HFFc6 (cell line): ENCODE measurements at places on chromosomes 7 and 10. TPM values are rescaled to one million over a fixed set of nuclear protein-coding genes. Genes with fewer than 3 reads are reported as not detected.

The VAX1 gene
- total RNA-seq: not detected in 3 replicates

The CUBN gene
- 0.59 to 1.5 TPM (median 0.69 TPM) in 3 replicates for total RNA-seq

The UPK3B gene
- total RNA-seq: not detected in 2 replicates

GRCh38 chr7:151053096-151053495 is 4.6 kb downstream of the CDK5 start:
- H3K4me3 ChIP-seq: no peak overlapping the region
- no peak for DNase-seq
- no peaks in the 10 kb centered on the region for H3K27me3 ChIP-seq
- H3K36me3 ChIP-seq: no peaks in the 10 kb centered on the region; the same call in 1 of the 2 replicates
- H3K4me1 ChIP-seq: peaks cover 17% of the 10 kb centered on the region
- no peak overlapping the region for H3K27ac ChIP-seq

DNA sequence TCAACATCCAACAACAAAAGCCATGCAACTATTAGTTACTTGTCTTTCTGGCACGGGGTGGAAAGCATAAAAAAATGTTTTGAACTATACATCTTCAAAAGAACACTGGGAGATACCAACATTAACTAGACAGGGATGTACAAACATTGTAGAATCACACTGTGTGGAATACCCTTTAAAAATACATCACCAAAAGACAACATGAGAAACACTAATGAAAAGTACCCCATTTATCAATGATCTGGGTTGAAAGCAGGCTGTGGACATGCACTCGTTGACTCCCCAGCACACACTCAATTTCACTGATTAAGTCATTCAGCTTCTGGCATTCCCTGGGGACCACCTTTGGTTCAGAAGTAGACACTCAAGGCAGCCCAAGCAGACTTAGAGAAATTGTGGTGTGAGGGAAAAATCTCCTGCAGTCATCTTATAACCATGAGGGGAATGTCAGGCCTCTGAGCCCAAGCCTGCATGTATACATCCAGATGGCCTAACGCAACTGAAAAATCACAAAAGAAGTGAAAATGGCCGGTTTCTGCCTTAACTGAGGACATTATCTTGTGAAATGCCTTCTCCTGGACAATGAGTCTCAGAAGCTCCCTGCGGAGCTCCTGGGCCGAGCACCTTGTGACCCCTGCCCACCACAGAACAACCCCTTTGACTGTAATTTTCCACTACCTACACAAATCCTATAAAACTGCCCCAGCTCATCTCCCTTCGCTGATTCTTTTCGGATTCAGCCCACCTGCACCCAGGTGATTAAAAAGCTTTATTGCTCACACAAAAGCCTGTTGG is 53.0 kb downstream of the CACUL1 start:
- H3K4me3 ChIP-seq: no peak overlapping the region
- peaks cover 13% of the 10 kb centered on the region for H3K36me3 ChIP-seq
- peaks cover 11% of the 10 kb centered on the region for H3K4me1 ChIP-seq
- no peak overlapping the region for H3K27ac ChIP-seq
- no peaks in the 10 kb centered on the region for H3K27me3 ChIP-seq

- peaks cover 38% of the 10 kb centered on the region for H3K36me3 ChIP-seq
- H3K27me3 ChIP-seq: peaks cover 5% of the 10 kb centered on the region
- no peak for DNase-seq
These were observed 14.8 kb downstream of the COL13A1 start for GRCh38 chr10:69816521-69816920.

GRCh38 chr10:76451911-76452310 is 1020.5 kb downstream of the LRMDA start:
- DNase-seq: no peak
- no peak overlapping the region for H3K4me3 ChIP-seq
- H3K36me3 ChIP-seq: no peaks in the 10 kb centered on the region; the same call in 1 of the 2 replicates
- peaks cover 30% of the 10 kb centered on the region for H3K4me1 ChIP-seq
- H3K27ac ChIP-seq: no peak overlapping the region
- no peaks in the 10 kb centered on the region; the same call in 1 of the 2 replicates for H3K27me3 ChIP-seq

DNA sequence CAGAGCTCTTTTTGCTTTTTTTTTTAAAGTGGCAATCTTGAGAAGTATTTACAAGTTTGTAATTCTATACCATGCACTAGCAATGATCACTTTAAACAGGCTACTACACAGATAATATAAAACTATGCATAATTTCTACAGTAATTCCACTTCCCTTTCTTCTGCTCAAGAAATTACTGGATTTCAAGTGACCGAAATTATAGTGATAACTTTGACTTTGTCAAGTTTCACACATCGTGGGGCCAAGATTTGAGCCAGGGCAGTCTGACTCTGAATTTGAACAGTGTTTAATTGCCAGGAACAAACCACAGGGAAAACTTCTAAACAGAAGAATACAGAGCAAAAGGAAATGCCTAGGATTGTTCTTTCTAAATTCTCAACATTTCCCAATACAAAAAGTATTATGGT is 288.3 kb upstream of the MKLN1 start:
- H3K27ac ChIP-seq: peak overlapping the region; percentile 46
- DNase-seq: no peak
- H3K4me3 ChIP-seq: peak overlapping the region; percentile 58
- peaks cover 15% of the 10 kb centered on the region; the same call in 1 of the 2 replicates for H3K36me3 ChIP-seq

DNA sequence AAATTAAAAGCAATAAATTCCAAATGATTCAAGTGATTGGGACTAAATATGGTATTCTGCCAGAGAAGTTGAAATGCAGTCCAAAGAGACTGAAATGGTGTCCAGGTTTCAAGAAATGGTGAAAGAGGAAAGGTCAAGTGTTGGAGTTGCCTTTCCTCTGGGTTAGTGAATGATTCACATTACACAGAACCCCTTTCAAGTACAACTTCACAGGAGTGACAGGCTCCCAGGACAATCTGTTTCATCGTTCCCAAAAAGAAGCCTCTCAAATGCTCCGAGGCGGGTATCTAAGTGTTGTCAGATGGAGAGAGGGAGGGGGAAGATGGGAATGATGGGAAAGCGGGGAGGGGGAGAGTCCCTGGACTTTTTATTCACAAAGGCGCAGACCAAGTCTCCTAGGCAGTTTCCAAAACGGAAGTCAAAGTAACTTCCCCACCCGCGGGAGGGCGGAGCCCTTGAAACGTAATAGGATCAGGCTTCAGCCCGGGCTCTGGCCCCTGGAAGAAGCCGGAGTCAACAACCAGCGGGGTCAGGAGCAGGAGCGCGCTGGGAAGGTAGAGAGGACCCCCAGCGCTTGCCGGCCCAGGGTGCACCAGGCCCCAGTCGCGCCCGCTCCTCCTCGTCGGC is 754 bp downstream of the SLC25A13 start:
- H3K27ac ChIP-seq: peak overlapping the region; percentile 83
- H3K27me3 ChIP-seq: peaks cover 2% of the 10 kb centered on the region; the same call in 1 of the 2 replicates
- H3K36me3 ChIP-seq: no peaks in the 10 kb centered on the region
- H3K4me1 ChIP-seq: peaks cover 15% of the 10 kb centered on the region
- DNase-seq: peak; percentile 49
- H3K4me3 ChIP-seq: peak overlapping the region; percentile 89

DNA sequence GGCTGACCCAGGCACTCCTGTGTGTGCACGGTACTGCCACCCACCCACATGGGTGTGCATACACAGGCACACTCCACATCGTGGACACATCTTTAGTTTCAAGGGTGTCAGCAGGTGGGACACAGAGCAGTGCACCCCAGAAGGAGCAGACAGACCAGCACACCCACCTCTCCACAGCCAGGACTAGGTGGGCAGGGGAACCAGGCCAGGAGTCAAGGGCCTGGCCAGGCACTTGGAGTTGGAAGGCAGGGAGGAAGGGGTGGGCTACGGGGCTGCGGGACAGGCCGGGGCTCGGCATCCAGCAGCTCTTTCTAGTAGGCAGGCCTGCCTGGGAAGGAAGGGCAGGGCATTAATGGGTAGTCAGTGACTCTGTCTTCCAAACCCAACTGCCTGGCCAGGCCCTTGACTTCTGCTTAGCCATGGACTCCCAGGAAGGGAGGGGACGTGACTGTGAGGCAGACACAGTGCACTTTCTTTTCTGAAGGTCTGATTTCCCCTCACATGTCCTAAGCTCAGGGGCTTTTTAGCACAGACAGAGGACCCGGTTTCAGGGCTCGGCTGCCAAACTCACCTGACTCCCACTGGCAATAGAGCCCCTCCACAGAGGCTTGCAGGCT is 14.6 kb downstream of the RASGEF1A start:
- H3K4me1 ChIP-seq: no peaks in the 10 kb centered on the region
- H3K27me3 ChIP-seq: peaks cover 26% of the 10 kb centered on the region
- no peak overlapping the region for H3K4me3 ChIP-seq
- H3K36me3 ChIP-seq: no peaks in the 10 kb centered on the region
- no peak overlapping the region for H3K27ac ChIP-seq

- H3K4me1 ChIP-seq: peaks cover 5% of the 10 kb centered on the region; the same call in 1 of the 2 replicates
- no peak overlapping the region for H3K27ac ChIP-seq
- peaks cover 2% of the 10 kb centered on the region; the same call in 1 of the 2 replicates for H3K27me3 ChIP-seq
- no peak for DNase-seq
These were observed 27.6 kb downstream of the SLC35G1 start for GRCh38 chr10:93921338-93921737.

DNA sequence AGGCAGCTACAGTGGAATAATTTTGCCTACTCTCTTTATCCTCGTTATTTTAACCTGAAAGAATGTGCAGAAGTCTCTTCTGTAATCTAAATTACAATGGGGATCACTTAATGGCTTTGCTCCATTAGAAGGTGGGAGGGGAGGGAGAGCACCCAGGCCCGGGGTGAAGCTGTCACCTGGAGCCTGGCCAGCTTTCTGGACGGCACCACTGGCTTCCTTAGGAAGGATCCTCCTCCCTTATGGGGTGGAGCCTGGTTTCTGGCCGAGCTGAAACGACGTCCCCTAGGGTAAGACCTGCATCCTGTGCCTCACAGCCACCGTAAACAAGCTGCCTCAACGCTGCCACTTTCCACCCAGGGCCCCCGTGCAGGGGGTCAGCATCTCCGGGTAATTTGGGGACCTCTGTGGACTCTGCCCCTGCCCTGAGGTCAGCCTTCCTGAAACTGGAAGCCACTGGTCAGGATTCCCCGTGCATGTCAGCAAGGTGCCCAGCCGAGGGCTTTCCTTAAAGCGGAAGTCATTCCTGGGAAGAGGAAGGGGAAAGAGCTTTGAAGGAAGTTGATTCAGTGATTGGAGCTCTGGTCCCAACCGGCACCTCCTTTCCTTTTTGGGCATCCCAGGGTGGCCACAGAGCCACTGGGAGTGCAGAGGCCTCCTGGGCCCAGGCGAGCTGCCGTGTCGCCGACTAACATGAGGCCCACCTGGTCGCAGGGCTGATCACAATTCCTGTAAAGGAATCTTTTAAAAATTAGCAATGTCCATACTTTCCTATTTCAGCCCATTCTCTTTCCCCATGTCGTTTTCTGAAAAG is 569.1 kb downstream of the DNAJB6 start:
- H3K4me3 ChIP-seq: no peak overlapping the region
- peaks cover 9% of the 10 kb centered on the region; the same call in 1 of the 2 replicates for H3K27me3 ChIP-seq
- peaks cover 8% of the 10 kb centered on the region for H3K36me3 ChIP-seq
- H3K27ac ChIP-seq: no peak overlapping the region
- no peak for DNase-seq

- H3K36me3 ChIP-seq: no peaks in the 10 kb centered on the region
- H3K4me1 ChIP-seq: peaks cover 10% of the 10 kb centered on the region
- H3K27me3 ChIP-seq: no peaks in the 10 kb centered on the region
These were observed 5.7 kb upstream of the HGF start for GRCh38 chr7:81775560-81775959.

GRCh38 chr10:19937989-19938388 is 121.8 kb downstream of the PLXDC2 start:
- no peak for DNase-seq
- H3K27me3 ChIP-seq: no peaks in the 10 kb centered on the region
- no peak overlapping the region for H3K4me3 ChIP-seq
- H3K27ac ChIP-seq: no peak overlapping the region
- H3K4me1 ChIP-seq: no peaks in the 10 kb centered on the region

- peaks cover 43% of the 10 kb centered on the region for H3K27me3 ChIP-seq
- H3K36me3 ChIP-seq: no peaks in the 10 kb centered on the region
- H3K4me3 ChIP-seq: no peak overlapping the region
- no peaks in the 10 kb centered on the region for H3K4me1 ChIP-seq
These were observed 38.7 kb downstream of the RASGEF1A start for GRCh38 chr10:43227911-43228782.

- H3K36me3 ChIP-seq: peaks cover 54% of the 10 kb centered on the region
- H3K27me3 ChIP-seq: no peaks in the 10 kb centered on the region; the same call in 1 of the 2 replicates
- peak; percentile 90 for DNase-seq
- peak overlapping the region; percentile 48; the same call in 1 of the 2 replicates for H3K4me3 ChIP-seq
- H3K27ac ChIP-seq: peak overlapping the region; percentile 48
These were observed 7.9 kb downstream of the CPED1 start for GRCh38 chr7:120996333-120996987.

DNA sequence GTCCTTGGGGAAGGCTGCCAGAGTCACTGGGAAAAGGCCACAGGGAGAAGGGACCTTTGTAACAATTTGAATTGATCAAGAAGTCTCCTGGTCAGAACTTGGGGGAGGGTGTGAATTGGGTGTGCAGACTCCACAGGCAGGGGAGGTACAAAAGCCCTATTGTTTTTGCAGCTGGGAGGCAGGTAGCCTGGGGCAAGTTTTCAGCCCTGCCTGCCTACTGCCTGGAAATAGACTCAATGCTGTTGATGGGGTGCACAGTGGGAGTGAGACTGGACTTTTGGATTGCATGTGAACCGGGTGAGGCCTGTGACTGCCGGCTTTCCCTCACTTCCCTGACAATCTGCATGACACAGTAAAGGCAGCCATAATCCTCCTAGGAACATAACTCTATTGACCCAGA is 947.0 kb downstream of the REEP3 start:
- no peaks in the 10 kb centered on the region for H3K4me1 ChIP-seq
- peaks cover 10% of the 10 kb centered on the region; the same call in 1 of the 2 replicates for H3K36me3 ChIP-seq

- H3K36me3 ChIP-seq: peaks cover 21% of the 10 kb centered on the region
- peak within 1 kb of the TSS; percentile 99 for H3K27ac ChIP-seq
- peaks cover 34% of the 10 kb centered on the region for H3K4me1 ChIP-seq
- no peaks in the 10 kb centered on the region for H3K27me3 ChIP-seq
- peak; percentile 68 for DNase-seq
These were observed at the start of gene NUDT13 for GRCh38 chr10:73110345-73110849. Gene NUDT13 (plus strand): TSS chr10:73110455. CDS start chr10:73114366, 3,911 bp downstream.

DNA sequence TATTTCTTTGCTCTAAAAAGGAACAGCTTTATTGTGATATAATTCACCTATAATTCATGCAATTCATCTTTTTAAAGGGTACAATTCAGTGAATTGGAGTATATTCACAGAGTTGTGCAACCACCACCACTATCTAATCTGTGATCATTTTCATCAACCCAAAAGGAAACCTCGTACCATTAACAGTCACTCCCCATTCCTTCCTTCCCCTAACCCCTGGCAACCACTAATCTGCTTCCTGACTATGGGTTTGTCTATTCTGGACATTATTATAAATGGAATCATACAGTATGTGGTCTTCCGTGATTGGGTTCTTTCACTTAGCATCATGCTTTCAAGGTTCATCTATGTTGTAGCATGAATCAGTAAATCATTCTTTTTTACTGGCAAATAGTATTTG is 52.3 kb downstream of the MKI67 start:
- no peak overlapping the region for H3K4me3 ChIP-seq
- no peak overlapping the region for H3K27ac ChIP-seq
- H3K27me3 ChIP-seq: peaks cover 14% of the 10 kb centered on the region
- H3K4me1 ChIP-seq: no peaks in the 10 kb centered on the region
- no peak for DNase-seq

- H3K4me3 ChIP-seq: no peak overlapping the region
- no peak for DNase-seq
- no peaks in the 10 kb centered on the region for H3K4me1 ChIP-seq
- H3K36me3 ChIP-seq: no peaks in the 10 kb centered on the region
These were observed 197.3 kb upstream of the PODXL start for GRCh38 chr7:131753620-131754222.
